Cardiac fibroblast (primary cell): ENCODE measurements at places on chromosomes 5 and 9.

DNA sequence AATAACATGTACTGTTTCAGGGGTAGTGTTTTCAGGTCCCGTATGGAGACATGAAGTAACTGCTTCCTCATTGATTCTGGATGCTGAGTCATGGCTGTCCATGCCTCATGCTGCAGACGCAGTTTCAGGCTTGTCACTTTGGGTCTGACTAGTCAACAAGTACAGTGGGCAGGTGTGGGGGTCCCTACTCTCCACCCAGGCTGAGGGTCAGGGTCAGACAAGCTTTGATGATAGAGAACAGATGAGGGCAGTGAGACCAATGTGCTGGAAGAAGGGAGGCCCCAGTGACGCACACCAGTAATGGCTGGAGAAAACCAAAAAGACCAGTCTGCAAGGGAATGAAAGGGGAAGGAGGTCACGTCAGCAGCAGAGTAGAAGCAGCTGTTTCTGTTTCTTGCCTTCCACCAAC, 80.0 kb upstream of the NFIL3 start:
- no peak for DNase-seq

DNA sequence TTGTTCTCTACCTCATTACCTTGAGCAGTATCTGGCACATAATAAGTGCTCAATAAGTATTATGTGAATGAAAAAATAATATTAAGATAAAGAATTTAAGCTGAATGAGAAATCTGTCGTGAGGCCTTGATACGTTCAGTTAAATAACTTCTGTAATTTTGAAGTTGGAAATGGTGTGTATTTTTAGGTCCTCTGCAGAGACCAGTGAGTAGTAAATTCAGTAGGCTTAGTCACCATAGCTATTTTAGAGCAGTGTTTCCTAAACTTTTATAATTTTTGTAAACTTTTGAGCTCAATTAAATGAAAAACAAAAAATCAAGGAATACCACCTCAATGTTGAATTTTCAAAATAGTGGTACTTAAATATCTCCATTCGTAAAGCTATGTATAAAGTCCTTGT, 25.0 kb downstream of the ERBIN start:
- DNase-seq = no peak

- peak; percentile 80 for DNase-seq
Observed at GRCh38 chr5:143064218-143064641, 294.1 kb downstream of the ARHGAP26 start.

DNA sequence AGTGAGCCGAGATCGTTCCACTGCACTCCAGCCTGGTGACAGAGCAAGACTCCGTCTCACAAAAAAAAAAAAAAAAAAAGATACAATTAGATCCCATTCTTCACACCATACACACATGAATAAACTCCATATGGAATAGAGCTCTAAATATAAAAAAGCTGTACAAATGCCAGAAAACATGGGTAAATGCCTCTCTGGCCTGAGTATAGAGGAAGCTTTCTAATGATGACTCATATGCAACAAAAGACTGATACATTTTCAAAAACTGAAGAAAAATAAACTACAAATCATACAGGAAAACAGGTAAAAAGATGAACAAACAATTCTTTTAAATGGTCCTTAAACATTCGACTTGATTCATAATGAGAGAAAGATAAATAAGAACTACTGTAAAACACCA, 8.6 kb downstream of the ZFP62 start:
- DNase-seq = peak; percentile 26

GRCh38 chr9:90890146-90890810, 88.7 kb downstream of the SYK start:
- DNase-seq = no peak

DNA sequence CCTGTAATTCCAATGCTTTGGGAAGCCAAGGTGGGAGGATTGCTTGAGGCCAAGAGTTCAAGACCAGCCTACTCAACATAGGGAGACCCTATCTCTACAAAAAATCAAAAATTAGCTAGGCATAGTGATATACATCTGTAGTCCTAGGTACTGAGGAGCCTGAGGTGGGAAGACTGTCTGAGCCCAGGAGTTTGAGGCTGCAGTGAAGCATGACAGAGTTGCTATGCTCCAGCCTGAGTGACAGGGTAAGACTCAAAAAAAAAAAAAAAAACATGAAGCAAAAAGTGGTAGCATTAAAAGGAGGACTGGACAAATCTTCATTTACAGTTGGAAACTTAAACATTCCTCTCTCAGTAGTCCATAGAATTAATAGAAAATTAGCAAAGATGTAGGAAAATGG, 9.8 kb downstream of the CCNG1 start:
- DNase-seq = no peak

DNA sequence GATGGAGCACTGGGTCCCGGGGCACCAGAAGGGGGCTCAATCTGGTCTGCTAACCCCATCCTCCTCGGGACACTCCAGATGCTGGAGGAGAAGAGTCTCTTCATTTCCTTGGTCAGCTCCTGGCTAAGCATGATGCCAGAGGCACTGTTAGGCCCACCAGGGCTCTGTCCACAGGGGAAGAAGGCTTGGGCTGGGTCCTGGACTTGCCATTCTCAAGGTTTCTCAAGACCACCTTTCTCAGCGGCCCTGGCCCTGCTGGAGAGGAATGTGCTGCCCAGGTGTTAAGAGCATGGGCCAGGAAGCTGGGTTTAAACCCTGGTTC, 7.9 kb downstream of the SH2D3C start:
- DNase-seq = no peak

DNA sequence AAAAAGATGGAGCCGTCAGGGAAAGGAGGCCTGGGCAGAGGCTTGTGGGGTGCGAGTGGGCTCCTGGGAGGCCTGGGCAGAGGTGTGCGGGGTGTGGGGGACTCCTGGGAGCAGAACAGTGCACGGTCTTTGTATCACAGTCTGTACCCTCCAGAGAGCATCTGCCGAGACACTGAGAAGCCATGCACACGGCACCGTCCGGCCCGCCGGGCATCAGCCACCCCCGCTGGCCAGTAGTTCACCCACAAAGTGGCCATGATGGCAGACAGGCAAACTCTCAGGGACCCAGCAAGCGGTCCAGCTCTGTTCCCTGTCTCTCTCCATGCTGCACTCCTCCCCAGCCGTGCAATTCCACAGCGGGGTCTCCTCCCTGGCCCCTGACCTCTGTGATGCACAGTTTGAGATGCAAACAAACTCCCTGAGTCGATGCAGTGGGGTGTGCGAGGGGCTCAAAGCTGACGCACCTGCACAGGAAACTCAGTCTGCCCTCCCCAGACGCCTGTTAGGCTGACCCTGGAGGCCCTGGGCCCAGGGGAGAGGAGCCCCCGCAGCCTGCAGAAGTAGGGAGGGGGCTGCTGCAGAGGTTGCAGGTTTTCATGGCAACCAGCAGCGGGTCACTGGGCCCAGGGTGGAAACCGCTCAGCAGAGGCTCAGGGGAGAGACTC, 9.1 kb upstream of the GPSM1 start:
- no peak for DNase-seq

- no peak for DNase-seq
Observed at GRCh38 chr5:6386271-6386670, 7.9 kb upstream of the MED10 start.

- no peak for DNase-seq
Observed at GRCh38 chr9:14445946-14446345, 132.0 kb upstream of the NFIB start.

DNA sequence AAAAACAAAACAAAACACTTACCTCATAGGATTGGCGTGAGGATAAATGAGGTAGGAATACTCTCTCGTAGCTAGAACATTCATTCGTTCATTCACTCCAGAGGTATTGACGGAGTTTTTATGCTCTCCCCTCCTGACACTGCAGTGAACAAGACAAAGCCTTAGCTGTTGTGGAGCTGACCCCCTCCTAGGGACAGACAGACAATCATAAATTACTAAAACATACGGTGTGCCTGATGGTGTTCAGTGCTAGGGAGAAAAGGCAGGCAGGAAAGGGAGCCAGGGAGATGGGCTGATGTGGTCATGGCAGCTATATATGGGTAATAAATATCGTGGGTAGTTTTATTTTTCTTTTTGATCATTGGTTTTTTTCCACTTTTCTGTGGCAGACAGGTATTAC, 5.7 kb upstream of the BRD3 start:
- DNase-seq = no peak

- DNase-seq = no peak
Observed at GRCh38 chr5:153399595-153399994, 90.9 kb upstream of the GRIA1 start.
